ENCODE measurements at places on chromosomes 1 and 21.

DNA sequence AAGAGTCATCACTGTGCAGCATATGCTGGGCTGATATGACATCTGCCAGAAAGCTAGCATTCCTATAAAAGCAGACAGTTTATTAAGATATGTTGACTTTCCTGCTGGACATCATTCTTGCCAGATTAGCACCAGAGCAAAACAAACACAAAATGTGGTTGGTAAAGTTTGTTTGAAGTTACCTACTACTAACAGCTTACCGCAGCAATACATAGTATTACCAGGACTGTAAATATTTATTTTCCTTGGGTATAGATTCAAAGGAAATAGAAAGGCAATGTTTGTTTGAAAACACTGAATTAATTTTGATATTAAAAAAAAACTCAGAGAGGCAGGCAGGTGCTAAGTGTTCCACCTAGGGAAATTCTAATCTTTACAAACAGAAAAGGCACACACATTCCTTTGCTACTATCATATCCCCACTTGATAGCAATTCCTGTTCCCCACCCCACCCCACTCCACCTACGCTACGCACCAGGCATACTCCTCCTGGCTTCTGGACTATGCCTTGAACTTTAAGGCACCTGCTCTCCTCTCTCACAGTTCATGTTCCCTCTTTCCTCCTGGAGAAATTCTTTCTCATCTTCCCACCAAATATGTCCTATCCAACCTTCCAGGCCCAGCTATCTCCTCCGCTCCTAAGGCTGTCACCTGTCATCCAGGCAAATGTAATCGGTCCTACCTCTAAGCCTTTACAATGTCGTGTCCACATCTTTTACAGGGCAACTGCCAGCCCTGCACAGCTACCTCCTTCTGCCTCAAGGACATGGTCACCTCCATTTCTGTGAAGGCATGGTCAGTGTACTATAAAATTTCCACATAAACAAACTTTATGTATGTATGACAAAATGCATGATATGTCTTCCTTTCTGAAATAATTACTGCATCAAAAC, 34.7 kb downstream of the PTPN14 start:
- no peak for DNase-seq

DNA sequence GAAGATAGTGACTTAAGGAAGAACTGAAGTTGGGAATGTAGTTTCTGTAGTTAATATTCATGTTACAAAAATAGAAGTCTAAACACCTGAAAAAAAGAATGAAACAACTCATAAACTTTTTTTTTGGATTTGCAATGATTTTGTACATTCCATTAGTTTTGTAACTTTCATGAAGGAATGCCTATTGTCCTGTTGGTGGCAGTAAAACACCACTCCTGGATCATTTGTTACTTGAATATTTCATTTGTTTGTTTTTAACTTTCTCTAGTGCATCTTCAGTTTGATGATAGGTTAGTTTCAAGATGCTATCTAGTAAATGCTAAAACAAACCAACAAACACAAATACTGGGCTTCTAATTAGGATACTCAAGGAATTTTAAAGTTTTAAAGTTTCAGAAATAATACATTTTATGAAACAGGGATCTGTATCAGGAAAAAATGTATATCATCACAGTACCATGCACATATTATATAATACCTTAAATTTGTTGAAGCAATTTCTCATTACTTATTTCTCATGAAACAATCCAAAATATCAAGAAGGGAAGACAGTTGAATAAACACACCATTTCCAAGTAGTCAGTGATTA, 229.7 kb upstream of the CACYBP start:
- DNase-seq, result peak; percentile 75

- DNase-seq, result no peak
Measured at GRCh38 chr1:211910113-211910884, 79.7 kb upstream of the LPGAT1 start.

GRCh38 chr21:24096651-24097050, 1510.6 kb downstream of the MRPL39 start:
- DNase-seq, result no peak

DNA sequence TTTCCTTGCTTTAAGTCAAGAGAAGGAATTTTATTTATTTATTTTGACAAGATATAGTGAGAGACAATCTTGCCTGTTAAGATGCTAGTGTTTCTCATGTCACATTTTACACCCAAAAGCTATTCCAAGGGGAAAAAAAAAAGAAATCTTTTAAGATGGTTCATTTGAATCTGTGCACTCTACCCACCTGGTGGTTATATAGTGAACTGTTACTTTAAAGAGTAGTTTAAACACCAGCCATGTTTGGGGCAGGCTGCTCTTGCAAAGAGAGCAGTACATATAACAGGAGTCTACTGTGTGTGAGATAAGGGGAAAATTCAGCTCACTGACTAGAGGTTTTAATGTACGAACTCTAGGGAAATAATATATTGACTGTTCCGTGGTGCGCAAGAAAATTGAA, 3.3 kb upstream of the ELAVL4 start:
- no peak for DNase-seq

- DNase-seq, result peak; percentile 53
Measured at GRCh38 chr1:107934578-107934977, 30.4 kb downstream of the VAV3 start.

DNA sequence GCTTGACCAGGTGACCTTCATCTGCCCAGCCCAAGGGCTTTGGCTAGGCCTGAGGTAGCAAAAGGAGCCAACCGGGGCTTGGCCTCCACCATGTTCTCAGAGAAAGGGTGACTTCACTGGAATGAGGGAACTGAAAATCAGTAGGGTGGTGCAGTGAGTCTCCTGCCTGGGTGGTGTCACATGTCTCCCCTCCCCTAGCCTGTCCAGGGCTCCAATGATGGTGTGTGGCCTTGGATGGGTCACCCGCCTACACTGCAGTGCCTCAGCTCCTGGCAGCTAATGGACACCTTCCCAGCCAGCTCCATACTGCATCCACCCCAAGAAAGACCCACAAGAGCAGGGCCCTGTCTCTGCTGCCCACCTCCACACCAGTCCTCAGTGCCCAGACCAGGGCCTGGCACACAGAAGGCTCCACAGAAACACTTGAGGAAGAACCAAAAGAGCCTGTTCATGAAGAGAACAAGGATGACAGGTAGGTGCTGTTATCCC, 678.7 kb downstream of the MATN1 start:
- DNase-seq, result no peak

- no peak for DNase-seq
Measured at GRCh38 chr1:48242141-48242736, 19.7 kb downstream of the SLC5A9 start.

GRCh38 chr1:234532503-234532922, 53.5 kb upstream of the TARBP1 start:
- DNase-seq, result no peak

- peak; percentile 81 for DNase-seq
Measured at GRCh38 chr1:145979746-145980456, 15.4 kb downstream of the POLR3GL start.

DNA sequence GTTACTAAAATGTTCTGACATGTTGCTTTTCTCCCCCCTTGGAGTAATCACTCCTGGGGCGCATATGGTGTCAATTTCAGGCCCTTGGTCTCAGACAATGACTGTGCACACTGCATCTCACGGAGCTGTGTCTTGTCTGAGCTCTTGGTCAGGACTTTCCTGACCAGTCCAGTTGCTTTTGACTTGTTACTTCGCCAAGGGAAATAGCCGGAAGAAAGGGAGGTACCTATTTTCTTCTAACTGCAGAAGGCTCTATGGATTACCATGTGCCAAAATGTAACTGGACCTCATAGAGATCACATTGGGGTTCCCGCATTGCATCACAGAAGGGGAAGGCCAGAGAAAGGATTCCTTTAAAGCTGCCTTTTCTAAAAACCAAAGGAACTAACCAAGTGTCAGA, 68.6 kb downstream of the SPAG17 start:
- DNase-seq, result no peak

Measured in activated CD4-positive, alpha-beta T cell treated with anti-CD3 and anti-CD28 coated beads, Interleukin-2, amount 10 ng/mL, durations not matched to agents 24 days and 14 days (primary cell).